Colonic mucosa (tissue), 4 donors: ENCODE measurements at places on chromosomes 2 and 18. TPM values are rescaled to one million over a fixed set of nuclear protein-coding genes. Genes with fewer than 3 reads are reported as not detected.

GRCh38 chr2:118046634-118047210, 32.9 kb upstream of the CCDC93 start:
- DNase-seq, result no peak

DNA sequence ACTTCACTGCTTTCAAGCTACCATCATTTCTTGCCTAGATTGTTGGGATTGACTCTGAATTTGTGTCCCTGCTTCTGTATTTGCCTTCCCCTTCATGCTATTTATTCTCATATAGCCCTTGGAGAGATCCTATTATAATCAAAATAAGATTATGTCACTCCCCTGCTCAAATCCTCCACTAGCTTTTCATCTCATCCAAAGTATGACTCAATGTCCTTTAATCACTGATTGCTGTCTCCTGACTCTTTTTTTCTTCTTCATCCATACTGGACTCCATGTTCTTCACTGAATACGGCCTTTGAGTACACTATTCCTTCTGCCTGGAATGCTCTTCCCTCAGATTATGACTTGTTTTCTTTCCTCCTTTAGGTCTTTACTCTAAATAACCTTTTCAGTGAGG, 5.0 kb downstream of the RBKS start:
- no peak for DNase-seq

- no peak for DNase-seq
These were observed 127.8 kb upstream of the TRIB2 start for GRCh38 chr2:12588986-12589385.

GRCh38 chr2:140863713-140864112, 1267.1 kb downstream of the LRP1B start:
- DNase-seq, result no peak

The ALK gene
- not detected for total RNA-seq

The RBKS gene
- total RNA-seq, result 8.9 TPM

The MROH2A gene
- not detected for total RNA-seq
